T47D (cell line): ENCODE measurements at places on chromosomes 16 and 17.

DNA sequence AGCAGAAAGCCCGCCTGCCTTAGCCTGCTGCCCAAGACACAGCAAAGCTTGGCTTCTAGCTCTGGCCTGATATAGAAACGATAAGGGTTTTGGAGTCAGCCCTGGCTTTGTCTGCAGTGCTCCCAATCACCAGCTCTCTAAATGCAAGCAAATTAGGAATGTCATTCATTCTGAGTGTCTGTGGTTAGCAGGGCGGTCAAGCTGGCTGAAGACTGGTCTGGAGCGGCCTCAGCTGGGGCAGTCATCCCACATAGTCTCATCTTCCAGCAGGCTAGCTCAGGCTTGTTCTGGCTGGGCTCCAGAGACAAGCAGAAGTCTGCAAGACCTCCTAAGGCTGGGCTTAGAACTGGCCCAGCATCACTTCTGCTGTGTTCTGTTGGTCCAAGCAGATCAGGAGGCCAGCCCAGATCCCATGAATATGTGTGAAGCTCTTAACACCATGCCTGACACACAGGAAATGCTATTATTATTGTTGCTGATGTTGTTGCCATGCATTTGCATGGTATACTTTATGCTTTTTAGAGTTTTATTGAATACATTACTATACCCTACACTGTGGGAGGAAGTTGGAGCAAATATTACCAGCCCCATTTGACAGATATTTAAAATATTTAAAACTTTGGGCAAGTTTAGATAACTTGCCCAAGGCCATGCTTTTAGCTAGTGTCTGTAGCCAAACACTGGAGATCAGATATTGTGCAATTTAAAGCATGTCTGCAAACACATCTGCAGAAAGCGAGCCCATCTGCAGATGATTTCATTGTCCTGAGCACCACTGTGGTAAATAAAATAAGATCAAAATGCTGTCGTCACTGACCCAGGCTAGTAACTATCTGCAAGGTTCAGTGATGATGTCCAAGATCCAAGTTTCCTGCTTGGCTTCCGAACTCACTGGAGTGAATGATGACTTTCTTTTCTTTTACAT lies 24.8 kb downstream of the TMC7 start:
- DNase-seq = peak; percentile 82

DNA sequence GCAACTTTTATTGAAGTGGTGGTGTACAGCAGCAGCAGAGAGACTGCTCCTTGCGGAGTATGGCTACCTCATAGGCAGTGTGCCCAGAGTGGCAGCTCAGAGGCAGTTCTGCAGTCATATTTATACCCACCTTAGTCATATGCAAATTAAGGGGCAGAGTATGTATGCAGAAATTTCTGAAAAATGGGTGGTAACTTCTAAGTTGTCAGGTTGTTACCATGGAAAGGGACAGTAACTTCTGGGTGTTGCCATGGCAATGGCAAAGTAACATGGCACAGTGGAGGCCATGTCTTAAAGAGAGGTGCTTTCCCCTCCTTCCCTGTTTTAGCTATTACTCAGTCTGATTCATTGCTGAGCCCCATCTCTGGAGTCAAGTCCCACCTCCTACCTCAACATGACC lies 53.4 kb downstream of the MEOX1 start:
- no peak for DNase-seq

DNA sequence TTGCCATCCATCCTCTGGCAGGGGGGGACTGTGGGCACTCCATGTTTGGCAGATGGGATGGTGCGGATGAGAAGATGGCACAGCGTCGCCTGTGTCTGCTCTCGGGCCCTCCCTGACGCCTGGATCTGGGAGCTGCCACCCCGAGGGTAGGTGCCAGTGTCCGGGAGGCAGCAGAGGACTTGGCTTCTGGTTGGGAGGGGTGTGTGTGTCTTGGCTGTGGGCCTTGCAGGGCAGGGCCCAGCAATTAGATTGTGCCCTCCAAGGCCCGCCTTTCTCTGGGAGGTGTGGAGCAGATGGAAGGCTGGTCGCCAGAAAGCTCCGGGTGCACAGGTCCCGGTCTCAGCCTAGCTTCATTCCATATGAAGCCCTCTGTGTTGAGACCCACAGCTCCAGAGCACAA lies 1.4 kb downstream of the RAP1GAP2 start:
- DNase-seq = peak; percentile 23

GRCh38 chr17:949623-950303 lies 29.8 kb downstream of the NXN start:
- DNase-seq = no peak

DNA sequence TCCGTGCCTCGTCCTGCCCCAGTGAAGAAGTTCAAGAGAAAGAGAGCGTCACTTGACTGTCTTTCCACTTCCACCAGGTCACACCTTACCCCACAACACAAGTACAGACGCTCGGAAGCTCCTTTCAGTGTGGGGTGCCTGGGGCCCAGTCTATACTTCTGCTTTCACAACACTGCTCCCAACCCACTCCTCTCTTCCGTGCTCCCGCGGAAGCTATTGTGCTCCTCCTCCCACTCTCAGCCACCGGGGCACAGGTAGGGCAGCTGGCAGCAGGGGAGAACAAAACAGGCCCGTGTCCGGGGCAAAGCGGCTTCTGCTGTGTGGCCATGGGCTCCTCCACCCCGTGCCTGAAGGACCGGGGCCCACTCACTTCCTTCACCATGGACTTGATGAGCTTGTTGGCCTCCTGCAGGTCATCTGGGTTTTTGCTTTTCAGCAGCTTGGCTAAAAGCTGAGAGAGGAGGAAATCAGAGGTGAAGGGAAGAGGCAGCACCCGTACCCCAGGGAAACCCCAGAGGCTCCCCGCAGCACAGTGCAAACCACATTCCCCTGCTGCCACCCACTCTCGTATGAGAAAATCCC lies 18.9 kb downstream of the GGA3 start:
- no peak for DNase-seq

GRCh38 chr16:6512512-6512911 lies 820.1 kb upstream of the RBFOX1 start:
- no peak for DNase-seq

GRCh38 chr16:29806099-29806579 lies at the start of gene MAZ:
TSS of gene MAZ (plus strand) at chr16:29806529. CDS start at chr16:29806702, 173 bp downstream.
- no peak for DNase-seq

- DNase-seq = no peak
Observed at GRCh38 chr17:15284537-15284936, 19.4 kb upstream of the PMP22 start.

- DNase-seq = no peak
Observed at GRCh38 chr17:49452201-49452600, 37.5 kb upstream of the PHB1 start.
